GM12864 (cell line): ENCODE measurements at places on chromosomes 12 and 14.

DNA sequence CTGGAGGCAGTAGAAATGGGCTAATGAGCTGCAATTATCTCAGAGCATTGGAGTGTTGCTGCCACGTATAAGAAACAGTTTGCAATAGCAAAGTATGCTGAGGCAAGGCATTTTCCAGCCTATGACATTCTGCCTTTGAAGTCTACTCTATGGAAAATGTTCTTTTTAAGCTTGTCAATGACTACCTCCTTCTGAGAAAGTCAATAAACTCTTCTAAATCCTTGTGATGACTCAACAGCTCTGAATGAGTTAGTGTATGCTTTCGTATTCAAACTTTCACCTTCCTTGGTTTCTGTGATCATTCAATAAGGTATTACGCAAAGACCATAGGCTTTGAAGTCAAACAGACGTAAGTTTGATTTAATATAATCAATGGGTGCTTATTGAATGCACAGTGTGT lies 111.2 kb downstream of the CAPZA3 start:
- DNase-seq = no peak

DNA sequence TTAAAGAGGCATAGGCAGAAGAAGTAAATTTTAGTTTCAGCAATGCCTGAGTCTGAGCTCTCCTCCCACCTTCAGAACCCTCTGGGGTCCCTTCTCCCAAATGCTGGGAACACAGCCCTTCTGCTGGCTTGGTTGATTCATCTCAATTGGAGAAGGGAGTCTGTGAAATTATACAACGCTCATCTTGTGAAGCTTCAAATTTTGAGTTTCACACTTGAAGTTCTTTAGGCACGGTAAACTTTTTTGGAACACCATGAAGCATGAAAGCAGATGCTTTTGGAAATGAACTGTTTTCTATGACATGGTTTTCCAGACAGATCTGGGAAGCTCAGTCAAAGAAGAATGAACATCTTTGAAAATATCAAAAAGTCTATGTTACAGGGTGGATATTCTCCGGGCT lies 69.9 kb downstream of the TBK1 start:
- DNase-seq = no peak

DNA sequence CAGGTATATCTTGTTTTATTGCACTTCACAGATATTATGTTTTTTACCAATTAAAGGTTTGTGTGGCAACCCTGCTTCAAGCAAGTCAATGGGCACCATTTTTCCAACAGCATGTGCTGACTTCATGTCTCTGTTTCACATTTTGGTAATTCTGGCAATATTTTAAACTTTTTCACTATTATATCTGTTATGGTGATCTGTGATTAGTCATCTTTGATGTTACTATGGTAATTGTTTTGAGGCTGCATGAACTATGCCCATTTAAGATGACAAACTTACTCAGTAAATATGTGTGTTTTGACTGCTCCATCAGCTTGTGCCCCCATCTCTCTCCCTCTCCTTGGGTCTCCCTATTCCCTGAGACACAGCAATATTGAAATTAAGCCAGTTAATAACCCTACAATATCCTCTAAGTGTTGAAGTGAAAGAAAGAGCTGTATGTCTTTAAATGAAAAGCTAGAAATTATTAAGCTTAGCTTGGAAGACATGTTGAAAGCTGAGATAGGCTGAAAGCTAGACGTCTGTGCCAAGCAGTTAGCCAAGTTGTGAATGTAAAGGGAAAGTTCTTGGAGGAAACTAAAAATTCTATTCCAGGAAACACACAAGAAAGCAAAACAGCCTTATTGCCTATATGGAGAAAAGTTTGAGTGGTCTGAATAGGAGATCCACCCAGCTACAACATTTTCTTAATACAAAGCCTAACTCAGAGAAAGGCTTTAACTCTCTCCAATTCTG lies 365.1 kb downstream of the ATP23 start:
- no peak for DNase-seq

DNA sequence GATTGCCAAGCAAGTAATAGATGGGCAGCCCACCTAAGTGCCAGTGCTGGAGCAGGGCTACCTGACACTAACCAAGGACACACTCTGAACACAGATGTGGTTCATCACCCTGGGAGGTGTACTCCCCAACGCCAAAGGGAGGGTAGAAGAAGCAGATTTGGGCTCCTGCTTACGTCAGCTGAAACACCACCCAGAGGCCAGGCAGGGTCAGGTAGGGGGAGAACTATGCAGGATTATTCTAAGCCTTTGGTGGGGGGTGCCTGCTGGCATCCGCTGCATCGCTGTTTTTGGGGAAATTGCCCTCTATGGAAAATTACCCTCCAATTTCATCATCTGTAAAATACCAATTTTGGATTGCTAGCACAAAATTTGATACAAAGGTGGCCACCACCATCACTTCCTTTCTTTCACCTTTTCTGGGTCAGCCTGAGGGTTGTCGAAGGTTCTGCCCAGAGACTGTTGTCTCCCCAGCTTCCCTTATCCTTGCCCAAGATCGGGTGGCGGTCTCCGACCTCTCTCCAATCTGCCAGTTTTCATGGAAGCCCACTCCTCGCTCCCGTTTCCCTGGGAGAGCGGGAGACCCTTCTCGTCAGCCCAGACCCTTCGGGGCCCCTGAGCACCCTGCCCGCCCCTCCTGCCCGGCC lies 535 bp downstream of the BIN2 start:
- DNase-seq = no peak

- no peak for DNase-seq
Observed at GRCh38 chr12:13116259-13116658, 12.8 kb upstream of the GSG1 start.

- no peak for DNase-seq
Observed at GRCh38 chr12:41264281-41264680, 76.2 kb downstream of the PDZRN4 start.

GRCh38 chr12:72241552-72241951 lies 30.6 kb upstream of the TRHDE start:
- no peak for DNase-seq

DNA sequence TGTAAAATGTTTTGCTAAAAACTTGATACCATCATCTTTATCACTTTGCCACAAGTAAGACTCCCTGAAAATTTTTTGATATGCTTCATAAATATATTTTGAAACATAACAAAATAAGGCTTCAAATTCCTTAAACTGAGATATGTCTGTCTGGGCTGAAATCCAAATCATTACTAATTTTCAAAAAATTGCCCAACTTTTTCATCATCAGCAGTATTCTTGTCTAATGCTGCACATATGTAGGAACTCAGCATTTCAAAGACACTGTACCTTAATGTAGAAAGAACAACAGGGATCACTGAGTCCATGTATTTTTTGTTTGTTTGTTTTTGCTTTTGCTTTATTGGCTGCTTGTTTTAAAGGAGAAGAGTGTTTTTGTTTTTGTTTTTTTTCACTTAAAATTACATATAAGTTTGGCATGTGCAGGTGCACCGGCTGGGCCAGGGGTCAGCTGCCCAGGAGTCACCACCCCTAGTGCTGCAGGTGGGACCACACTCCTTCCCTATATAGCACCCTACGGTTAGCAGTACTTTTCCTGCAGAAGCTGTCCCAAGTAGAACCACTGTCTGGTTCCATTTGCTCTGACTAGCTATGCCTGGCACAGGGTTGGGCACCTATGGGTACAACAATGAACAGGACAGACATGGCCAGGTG lies 231.2 kb downstream of the PIK3C2G start:
- DNase-seq = no peak

GRCh38 chr12:13227191-13227590 lies 30.7 kb downstream of the EMP1 start:
- DNase-seq = no peak

DNA sequence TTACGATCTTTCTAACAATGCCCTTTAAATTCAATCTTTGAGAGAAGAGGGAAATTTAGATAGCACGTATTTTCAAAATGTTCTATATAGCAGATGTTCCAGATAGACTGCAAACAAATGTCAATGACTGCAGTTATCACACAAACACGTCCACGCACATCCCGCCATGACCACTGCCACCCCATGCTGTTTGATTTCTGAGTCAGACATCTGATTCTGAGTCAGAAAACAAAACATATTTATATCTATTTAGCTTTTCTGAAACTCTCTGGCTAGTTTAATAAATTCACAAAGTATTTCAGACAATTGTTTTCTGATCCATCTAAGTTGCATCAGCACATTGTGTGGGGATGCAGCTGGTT lies 105.9 kb upstream of the BCAT1 start:
- peak; percentile 56 for DNase-seq

GRCh38 chr12:45183246-45183645 lies 32.6 kb upstream of the ANO6 start:
- DNase-seq = no peak

DNA sequence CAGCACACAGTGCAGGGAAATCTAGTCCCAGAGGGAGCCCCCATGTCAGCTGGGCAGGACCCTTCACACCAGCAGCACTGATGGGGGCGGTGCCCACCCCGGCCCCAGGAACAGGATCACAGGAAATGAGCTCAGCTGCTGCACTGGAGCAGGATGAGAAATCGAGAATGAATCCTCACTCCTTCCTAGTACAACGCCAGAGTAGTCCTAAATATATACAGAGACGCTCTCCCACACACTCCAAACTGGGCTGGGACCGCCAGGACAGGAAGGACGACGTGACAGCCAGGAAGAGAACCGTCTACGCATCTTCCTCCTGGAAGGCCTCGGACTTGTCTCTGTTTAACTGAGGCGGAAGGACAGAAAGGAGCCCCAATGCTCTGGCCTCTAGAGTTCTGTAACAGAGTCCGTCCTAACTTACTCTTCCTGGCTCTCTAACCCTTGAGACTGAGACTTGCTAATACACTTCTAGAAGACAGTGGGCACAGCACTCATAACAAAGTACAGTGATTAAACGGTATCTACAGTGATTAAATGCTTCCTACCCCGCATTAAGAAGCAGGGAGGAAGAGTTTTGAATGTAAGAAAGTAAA lies 33.4 kb downstream of the CDC42BPB start:
- no peak for DNase-seq

GRCh38 chr12:77941401-77941800 lies 110.7 kb downstream of the NAV3 start:
- DNase-seq = no peak

DNA sequence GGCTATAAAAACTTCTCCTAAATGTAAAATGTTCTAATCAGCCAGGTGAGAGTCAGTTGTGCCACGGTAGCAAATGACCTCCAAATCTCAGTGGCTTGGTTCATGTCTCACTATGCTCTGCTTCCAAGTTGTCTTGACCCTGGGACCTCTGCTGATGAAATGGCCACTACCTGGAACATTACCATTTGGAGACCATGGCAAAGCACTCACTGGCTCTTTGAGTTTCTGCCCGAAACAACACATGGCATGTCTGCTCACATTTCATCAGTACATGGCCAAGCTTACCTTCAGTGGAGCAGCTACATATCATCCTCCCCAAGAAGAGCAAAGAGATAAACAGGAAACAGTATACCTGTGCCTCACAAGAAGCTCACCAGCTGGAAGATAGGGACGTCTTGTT lies 40.2 kb downstream of the PLEKHG7 start:
- no peak for DNase-seq

DNA sequence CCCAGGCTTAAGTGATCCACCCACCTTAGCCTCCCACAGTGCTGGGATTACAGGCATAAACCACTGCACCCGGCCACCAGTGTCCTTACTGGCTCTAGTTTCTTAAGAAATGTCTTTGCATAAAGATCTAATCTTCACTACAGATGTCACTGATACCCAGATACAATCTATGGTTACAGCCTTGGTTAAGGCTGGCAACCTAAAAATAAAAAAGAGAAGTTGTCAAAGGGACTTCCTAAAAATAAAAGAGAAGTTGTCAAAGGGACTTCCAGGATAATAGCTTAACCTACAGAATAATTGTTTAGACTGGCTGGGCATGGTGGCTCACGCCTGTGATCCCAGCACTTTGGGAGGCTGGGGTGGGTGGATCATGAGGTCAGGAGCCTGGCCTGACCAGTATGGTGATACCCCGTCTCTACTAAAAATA lies 27.6 kb downstream of the ETFBKMT start:
- peak; percentile 59 for DNase-seq
